Stimulated activated CD8-positive, alpha-beta memory T cell treated with anti-CD3 and anti-CD28 coated beads, Interleukin-7, amount 100 ng/mL, for 1 hour (primary cell): ENCODE measurements at places on chromosomes 6 and 20.

DNA sequence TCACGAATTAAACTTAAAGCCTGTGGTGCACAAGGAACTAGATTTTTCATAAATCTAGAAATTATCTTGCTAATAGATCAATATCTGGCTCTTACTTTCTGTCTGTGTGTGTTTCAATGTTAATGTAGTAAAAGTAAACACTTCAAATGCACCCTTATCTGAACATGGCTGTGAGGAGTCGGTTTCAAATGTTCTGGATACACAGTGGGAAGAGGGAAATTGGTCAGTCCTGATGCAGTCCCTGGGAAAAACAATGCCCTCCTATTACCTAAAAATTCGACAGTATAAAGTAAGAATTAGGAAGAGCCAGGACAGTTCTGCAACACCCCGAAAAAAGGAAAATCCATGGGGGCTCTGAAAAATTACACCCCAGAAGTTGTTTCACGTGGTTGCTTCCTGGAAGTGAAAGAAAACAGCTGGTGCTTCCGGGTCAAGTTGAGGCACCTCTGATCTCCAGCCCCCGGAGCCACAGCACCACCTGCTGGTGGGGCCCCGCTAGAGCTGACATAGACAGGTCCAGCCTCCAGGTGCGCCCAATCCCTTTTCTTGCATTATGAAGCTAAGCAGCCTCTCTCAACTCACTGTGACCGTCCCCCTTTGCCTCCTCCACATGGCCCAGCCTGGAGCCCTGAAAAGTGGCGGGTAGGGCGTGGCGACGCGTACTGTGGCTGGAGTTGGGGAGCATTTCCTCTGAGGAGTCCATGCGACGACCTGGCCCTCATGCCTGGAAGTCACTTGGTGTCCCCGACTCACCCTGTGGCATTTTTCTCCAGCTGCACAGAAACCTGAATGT lies 8.3 kb downstream of the SEMG2 start:
- no peak for DNase-seq

DNA sequence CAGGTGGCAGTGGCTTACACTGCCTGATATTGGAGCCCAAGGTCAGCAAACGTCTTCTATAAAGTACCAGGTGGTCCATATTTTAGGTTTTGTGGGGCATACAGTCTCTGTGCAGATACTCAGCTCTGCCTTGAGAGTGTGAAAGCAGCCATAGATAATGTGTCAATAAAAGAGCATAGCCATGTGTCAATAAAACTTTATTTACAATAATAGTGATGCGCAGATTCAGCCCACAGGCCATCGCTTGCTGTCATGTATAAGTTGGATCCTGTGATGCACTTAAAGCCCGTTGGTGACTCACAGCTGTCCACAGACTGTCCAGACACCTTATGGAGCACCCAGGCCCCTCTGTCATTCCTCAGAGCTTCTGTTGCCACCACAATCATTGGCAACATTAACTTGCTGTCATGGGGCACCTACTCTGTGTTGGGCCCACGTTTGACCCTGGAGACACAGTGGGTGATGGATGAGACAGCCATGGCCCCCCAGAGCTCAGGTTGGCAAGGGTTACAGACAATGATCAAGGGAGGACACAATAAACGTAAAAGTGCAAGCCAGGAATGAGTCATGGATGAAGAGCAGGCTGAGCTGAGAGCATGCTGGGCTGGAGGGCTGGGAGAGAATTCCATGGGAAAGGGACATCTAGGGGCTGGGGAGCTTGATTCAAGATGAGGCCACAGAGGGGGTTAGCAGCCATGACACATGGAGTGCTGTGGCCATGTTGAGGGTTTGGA lies 173.6 kb downstream of the TAF4 start:
- DNase-seq: no peak

GRCh38 chr20:44030394-44030793 lies 115.7 kb downstream of the TOX2 start:
- DNase-seq: no peak

DNA sequence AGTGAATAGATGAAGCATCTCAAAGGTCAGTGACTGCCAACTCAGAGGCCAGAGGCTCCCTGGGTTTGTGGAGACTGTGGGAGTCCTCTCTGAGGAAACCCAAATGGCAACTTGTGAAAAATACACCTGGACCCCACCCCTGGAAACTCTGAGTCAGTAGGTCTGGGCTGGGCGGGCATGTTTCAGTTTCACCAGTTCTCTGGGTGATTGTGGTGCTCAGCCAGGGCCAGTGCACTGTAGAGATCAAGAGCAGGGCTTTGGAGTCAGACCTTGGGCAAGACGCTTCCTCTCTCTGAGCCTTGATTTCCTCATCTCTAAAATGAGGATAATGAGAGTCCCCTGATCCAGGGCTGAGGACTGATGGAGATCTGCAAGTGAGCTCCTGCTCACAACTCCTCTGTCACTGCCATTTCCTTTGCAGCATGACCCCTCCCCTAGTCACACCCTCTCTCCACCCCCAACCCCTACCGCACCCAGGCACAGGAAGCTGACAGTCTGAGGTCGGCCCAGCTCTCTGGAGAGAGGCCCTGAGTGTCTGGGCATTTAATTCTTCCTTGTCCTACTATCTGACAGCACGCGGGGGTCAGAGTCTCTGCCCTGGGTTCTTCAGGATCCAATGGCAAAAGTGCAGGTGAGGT lies 5.1 kb downstream of the DEF6 start:
- DNase-seq: peak; percentile 64

GRCh38 chr6:150204705-150205472 lies 62.0 kb downstream of the PPP1R14C start:
- DNase-seq: no peak

DNA sequence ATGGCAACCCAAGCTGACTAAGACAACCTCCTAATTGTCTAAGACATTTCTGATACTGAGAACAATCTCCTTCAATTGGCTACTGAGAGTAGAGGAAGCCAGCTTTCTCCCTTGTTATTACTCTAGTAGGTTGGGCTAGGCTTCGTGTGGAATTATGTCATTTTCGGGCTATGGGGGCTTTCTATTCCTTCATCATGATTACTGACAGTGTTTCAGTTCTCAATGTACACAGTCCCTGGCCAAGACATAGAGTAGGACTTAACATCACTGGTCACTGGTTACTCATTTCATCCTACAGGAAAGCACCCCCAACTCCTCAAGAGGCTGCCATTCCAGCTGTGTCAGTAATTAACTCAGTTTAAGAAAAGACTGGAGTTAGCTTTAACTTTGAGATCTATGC lies 100.0 kb downstream of the KIF6 start:
- no peak for DNase-seq

GRCh38 chr20:54665812-54666211 lies 190.4 kb downstream of the DOK5 start:
- DNase-seq: no peak
